Neuronal stem cell (in vitro differentiated cells): ENCODE measurements at places on chromosomes 7 and 10.

DNA sequence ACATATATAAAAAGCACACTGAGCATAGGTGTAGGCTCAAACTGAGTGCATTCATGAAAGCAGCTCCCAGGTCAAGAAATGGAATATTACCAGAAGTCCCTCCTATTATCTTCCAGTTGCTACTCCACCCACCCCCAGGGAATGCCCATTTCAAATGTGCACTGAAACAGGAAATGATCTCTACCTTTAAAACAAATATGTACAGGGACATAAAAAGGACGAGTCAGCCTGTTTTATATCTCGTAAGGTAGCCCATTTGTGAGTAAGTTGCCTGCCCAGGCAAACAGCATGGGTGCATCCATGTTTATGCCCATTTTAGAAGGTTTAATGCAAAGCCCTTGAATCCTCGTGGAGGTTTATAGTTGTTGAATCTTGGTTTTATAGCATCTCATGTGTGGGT is 10.4 kb downstream of the FFAR4 start:
- H3K27ac ChIP-seq: no peak overlapping the region
- no peak for DNase-seq
- no peaks in the 10 kb centered on the region for H3K27me3 ChIP-seq
- H3K4me1 ChIP-seq: peaks cover 8% of the 10 kb centered on the region
- no peak overlapping the region for H3K4me3 ChIP-seq
- no peaks in the 10 kb centered on the region for H3K36me3 ChIP-seq

DNA sequence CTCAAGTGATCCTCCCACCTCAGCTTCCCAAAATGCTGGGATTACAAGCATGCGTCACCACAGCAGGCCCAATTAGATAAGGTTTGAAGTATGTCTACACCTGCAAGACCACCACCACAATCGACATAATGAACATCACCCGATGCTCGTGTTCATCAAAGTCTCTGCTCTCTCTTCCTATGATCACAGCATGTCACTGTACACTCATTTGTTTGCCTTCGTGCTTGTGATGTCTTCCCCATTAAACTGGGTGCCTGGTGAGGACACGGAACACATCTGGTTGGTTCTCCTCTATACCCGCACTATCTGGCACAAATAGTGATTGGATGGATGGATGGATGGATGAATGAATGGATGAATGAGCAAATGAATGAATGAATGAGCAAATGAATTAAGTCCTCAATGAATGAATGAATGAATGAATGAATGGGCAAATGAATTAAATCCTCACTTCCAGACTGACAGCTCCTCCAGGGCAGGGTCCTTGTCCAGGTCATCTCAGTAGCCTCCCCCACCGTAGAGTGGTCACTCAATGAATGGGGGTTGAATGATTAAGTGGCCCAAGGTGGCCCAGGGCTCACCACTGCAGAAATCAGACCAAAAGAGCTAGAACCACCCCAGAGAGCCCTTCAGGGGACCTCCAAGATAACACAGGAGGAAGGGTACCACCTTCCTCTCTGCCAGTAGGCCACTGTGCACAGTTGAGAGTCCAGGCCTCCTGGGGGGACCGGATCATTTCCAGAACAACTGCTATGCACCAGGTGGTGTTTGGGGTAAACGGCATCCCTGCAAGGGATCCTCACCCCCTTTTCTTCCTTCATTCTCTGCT is 101.9 kb upstream of the TNRC18 start:
- H3K27me3 ChIP-seq: no peaks in the 10 kb centered on the region
- peaks cover 60% of the 10 kb centered on the region for H3K36me3 ChIP-seq
- peak overlapping the region; percentile 84 for H3K27ac ChIP-seq
- no peak overlapping the region for H3K4me3 ChIP-seq
- DNase-seq: no peak

- H3K27me3 ChIP-seq: no peaks in the 10 kb centered on the region
- H3K4me3 ChIP-seq: no peak overlapping the region
- DNase-seq: no peak
- H3K36me3 ChIP-seq: no peaks in the 10 kb centered on the region
- H3K27ac ChIP-seq: no peak overlapping the region
- peaks cover 42% of the 10 kb centered on the region for H3K4me1 ChIP-seq
These were observed 84.7 kb upstream of the TRIL start for GRCh38 chr7:29042824-29043231.

GRCh38 chr7:4681886-4682620 is at the start of gene FOXK1:
Gene FOXK1 (plus strand): TSS chr7:4682295. CDS start chr7:4682309, 14 bp downstream.
- H3K27me3 ChIP-seq: no peaks in the 10 kb centered on the region
- peak; percentile 57 for DNase-seq
- H3K4me1 ChIP-seq: peaks cover 9% of the 10 kb centered on the region
- H3K27ac ChIP-seq: no peak within 1 kb of the TSS
- H3K36me3 ChIP-seq: no peaks in the 10 kb centered on the region

DNA sequence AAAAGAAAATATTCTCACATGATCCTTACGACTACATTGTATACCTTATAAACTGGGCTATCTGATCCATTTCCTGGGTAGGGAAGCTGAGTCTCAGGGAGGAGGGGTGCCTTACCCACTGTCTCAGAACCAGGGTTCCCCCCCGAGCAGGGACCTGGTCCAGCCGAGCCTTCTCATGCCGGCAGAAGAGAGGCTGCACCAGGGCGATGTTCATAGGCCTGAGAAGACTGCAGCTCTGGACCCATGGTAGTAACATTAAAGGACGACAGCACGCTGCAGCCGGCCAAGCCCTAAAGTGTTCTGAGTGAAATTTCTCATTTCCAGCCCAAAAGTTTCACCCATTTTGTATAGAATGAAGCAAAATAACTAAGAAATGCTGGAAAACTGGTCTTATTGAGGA is 163.0 kb upstream of the TNS3 start:
- H3K4me1 ChIP-seq: peaks cover 4% of the 10 kb centered on the region
- no peak overlapping the region for H3K4me3 ChIP-seq
- H3K27me3 ChIP-seq: no peaks in the 10 kb centered on the region
- H3K27ac ChIP-seq: no peak overlapping the region
- no peak for DNase-seq

DNA sequence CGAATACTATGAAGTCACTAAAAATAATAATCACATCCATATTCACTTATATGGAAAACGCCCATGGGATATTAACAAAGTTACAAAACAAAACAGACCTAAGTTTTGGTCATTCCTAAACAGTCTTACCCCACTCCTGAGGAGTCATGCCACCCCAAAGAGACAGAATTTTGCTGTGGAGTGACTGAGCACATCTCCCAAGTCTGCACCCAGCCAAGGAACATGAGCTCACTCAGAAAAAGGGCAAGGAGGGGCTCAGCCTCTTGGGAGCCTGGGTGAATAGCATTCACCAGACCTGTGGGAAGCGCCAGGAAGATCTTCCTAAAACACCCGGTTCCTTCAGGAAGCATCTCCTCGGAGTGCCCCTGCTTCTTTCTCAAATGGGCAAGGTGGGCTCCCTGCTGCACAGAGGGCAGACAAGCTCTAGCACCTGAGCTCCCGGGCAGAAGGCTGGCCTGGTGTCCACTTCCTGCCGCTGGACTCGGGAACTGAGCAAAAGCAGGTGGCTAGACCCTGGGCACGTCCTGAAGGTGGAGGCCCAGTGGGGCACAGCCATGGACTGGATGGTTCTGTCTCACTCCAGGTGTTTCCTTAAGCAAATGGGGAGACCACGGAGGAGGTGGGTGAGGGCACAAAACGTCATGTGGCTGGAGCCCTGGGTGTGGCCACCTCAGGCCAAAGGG is 31.0 kb downstream of the TNS3 start:
- no peaks in the 10 kb centered on the region for H3K4me1 ChIP-seq
- H3K27me3 ChIP-seq: no peaks in the 10 kb centered on the region
- DNase-seq: no peak
- no peaks in the 10 kb centered on the region for H3K36me3 ChIP-seq

- no peaks in the 10 kb centered on the region for H3K27me3 ChIP-seq
- H3K27ac ChIP-seq: no peak overlapping the region
- no peaks in the 10 kb centered on the region for H3K36me3 ChIP-seq
- H3K4me1 ChIP-seq: no peaks in the 10 kb centered on the region
These were observed 6.7 kb upstream of the FAM170B start for GRCh38 chr10:49140304-49141177.

- DNase-seq: peak; percentile 45
- H3K4me1 ChIP-seq: no peaks in the 10 kb centered on the region
- no peaks in the 10 kb centered on the region for H3K27me3 ChIP-seq
- H3K27ac ChIP-seq: no peak overlapping the region
These were observed 30.2 kb upstream of the ABI1 start for GRCh38 chr10:26890956-26891355.

DNA sequence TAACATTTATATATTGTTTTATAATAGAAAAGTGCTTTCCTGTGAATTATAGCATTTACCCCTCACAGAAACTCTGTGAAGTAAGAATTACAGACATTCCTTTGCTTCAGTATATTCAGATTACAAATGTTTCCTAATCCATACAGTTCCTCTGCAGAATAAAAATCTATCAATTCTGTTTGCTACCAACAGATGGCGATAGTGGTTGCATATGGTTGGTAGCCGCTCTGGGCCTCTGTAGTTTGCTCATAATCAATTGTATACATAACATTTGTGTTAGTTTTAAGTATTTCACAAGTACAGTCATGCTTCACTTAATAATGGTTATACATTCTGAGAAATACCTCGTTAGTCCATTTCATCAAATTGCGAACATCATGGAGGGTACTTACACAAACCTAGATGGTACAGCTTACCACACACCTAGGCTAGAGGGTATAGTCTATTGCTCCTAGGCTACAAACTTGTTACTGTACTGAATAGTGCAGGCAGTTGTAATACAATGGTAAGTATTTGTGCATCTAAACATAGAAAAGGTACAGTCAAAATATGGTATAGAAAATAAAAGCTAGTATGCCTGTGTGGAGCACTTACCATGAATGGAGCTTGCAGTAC is 94.4 kb upstream of the STEAP4 start:
- no peaks in the 10 kb centered on the region for H3K36me3 ChIP-seq
- H3K4me1 ChIP-seq: no peaks in the 10 kb centered on the region
- no peak overlapping the region for H3K27ac ChIP-seq
- DNase-seq: no peak
- H3K27me3 ChIP-seq: no peaks in the 10 kb centered on the region

DNA sequence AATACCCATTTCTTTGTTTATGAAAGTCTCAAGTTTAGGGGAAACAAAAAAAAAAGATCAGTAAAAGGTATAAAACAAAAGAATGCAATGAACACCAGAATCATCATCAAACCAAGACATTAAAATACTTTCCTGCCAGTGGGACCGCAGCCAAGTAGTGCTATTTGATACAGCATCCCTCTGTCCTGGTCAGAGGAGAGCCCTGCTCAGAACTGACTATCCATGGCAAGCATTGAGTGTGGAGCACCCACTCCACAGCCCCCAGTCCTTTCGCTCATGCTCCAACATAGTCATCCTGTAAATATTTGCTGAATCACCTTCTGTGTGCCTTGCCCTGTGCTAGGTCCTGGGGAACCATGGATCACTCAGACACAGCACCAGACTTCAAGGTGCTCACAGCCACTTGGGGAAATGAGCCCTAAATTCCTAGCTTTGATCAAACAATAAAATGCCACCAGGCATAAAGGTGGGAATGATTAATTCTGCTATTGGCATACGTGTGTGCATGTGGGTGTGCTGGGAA is 213.6 kb upstream of the TBX20 start:
- H3K27me3 ChIP-seq: no peaks in the 10 kb centered on the region
- no peaks in the 10 kb centered on the region for H3K4me1 ChIP-seq
- H3K36me3 ChIP-seq: no peaks in the 10 kb centered on the region
- H3K4me3 ChIP-seq: no peak overlapping the region
- H3K27ac ChIP-seq: no peak overlapping the region

- no peak overlapping the region for H3K4me3 ChIP-seq
- no peaks in the 10 kb centered on the region for H3K36me3 ChIP-seq
- H3K4me1 ChIP-seq: no peaks in the 10 kb centered on the region
- H3K27me3 ChIP-seq: no peaks in the 10 kb centered on the region
- DNase-seq: no peak
- no peak overlapping the region for H3K27ac ChIP-seq
These were observed 1035.5 kb downstream of the LRMDA start for GRCh38 chr10:76466836-76467503.

- H3K27ac ChIP-seq: no peak overlapping the region
- DNase-seq: no peak
- peaks cover 21% of the 10 kb centered on the region for H3K27me3 ChIP-seq
These were observed 3.8 kb downstream of the RARRES2 start for GRCh38 chr7:150337659-150338081.

GRCh38 chr7:124635416-124635815 is 130.2 kb downstream of the GPR37 start:
- no peak for DNase-seq
- H3K27me3 ChIP-seq: no peaks in the 10 kb centered on the region
- H3K4me1 ChIP-seq: no peaks in the 10 kb centered on the region
- no peak overlapping the region for H3K4me3 ChIP-seq
- no peaks in the 10 kb centered on the region for H3K36me3 ChIP-seq
- no peak overlapping the region for H3K27ac ChIP-seq

GRCh38 chr10:79162861-79163665 is 94.3 kb downstream of the ZMIZ1 start:
- H3K4me3 ChIP-seq: no peak overlapping the region
- no peaks in the 10 kb centered on the region for H3K27me3 ChIP-seq
